ENCODE measurements at places on chromosomes 7 and 10.
A peak's percentile ranks its signal among the peaks of the same experiment; 100 is the strongest.

DNA sequence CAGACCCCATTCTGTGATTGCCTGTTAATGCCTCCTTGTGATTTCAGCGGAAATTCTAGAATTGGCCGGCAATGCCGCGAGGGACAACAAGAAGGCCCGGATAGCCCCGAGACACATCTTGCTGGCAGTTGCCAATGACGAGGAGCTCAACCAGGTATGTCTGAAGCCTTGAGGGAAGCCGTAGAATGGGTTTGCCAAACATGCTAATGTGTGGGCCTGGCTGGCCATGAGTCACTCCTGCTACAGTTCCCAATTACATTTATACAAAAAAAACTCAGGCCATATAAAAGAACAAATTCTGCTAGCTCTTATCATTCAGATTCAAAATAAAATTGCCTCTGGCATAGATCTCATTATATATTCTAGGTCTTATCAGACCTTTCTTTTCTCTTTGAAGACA is 37.4 kb downstream of the MACROH2A2 start:
- no peak for DNase-seq

GRCh38 chr7:93902777-93903423 is 3.5 kb upstream of the GNGT1 start:
- DNase-seq, result peak; percentile 20

GRCh38 chr10:97781618-97782331 is 10.0 kb upstream of the SFRP5 start:
- no peak for DNase-seq

GRCh38 chr7:150949564-150949963 is 28.6 kb downstream of the KCNH2 start:
- no peak for DNase-seq
